ENCODE measurements at places on chromosomes 1 and 21.

DNA sequence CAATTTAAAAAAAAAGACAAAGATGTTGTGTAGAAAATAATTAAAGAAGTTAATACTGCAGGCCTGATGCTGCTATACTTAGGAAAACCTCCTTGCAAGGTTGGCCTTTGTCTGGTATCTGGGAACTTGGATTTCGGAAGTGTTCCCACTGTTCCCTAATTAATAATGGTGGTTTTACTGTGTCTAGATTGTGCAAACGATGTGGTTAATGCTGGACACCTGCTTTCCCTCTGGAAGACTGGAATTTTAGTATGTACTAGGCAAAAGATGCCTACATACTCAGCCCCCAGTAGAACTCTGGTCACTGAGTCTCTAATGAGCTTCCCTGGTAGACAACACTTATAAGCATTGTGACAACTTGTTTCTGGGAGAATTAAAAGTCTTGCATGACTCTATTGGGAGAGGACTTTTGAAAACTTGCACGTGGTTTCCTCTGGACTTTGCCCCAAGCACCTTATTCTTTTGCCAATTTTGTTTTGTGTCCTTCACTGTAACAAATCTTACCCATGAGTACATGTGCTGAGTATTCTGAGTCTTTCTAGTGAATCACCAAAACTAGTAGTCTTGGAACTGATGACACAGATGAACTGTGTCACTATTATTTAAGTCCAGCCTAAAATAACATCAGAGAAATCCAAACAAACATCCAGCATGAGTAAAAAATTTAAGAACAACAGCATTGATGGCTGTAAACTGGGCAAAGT lies 40.4 kb downstream of the LIN9 start:
- no peak for ATAC-seq

DNA sequence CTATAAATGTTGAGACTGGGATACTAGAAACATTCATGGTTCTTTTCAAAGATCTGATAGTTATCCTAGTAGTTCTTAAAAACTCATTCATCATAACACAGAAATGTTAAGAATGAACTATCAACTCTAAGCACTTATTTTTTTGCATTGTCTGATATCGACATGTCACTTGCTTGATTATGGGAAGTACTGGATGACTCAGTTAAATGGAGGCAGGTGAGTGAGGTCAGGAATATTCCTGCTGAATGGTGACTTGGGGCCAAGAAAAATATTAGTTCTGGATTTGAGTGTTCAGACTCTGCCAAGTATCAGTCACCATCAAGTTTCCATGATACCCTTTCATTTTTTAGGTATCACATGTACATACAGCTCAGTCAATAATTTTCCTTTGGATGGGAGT lies 63.6 kb downstream of the NEK7 start:
- ATAC-seq: peak; percentile 38

GRCh38 chr1:92476071-92476631 lies 10.6 kb downstream of the GFI1 start:
- no peak for ATAC-seq

- no peak for ATAC-seq
These were observed 53.1 kb downstream of the DOP1B start for GRCh38 chr21:36209626-36210171.

DNA sequence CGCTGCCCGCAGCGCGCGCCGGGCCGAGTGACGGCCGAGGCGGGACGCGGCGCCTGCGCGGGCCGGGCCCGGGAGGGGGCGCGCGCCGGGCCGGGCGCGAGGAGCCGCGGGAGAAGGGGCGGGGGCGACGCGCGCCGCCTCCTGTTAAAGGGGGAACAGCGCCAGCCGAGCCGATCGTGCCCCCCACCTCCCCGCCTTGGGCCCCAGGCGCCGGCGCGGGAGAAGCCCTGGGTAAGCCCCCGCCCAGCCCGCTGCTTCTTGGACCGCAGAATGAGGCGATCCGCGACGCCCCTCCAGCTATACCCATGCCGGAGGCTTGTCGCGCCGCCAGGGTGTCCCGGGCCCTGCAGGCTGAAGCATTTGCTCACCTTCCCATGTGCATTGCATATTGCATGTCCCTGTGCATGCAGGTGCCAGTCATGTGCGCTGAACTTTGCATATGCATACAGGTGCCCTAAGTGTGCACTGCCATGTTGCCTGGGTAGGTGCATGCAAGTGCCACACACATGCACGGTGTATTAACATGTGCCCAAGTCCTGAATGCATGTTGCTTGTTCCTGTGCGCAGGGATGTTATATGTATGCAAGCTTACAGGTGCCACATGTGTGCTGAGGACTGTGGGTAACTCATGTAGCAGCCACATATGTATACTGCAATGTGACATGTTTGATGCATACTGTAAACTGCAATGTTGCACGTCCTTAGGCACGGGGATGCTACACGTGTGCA lies at the start of gene ADGRB2:
Gene ADGRB2, minus strand, starts transcription at position 29 of the 729 bp plus-strand sequence. CDS start 7,119 bp downstream, outside the sequence.
- no peak for ATAC-seq

DNA sequence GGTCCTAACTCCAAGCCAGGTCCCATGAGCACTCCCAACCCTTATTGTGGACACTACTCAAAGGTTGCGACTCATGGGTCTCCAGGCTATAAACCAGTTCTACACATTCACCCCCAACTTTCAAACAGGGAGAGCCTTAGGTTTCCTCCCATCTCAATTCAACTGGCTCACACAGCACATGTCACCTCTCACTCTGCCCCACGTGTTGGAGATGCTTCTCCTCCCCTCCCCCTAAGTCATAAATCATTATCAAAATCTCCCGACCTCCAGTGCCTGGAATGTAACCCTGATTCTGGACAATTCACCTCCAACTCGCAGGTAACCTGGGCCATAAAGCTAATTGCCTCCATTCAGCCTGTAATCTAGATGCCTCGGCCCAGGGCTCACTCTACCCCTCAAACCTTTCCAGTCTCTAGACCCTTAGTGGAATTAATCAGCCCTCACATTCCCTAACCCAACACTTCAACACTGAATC lies 595 bp downstream of the AK2 start:
- peak; percentile 0 for ATAC-seq

- no peak for ATAC-seq
These were observed 213.6 kb upstream of the ESRRG start for GRCh38 chr1:216936779-216937178.

GRCh38 chr21:36134803-36135390 lies at the start of gene CBR3:
Gene CBR3 (plus strand): TSS chr21:36135079. CDS start chr21:36135193, 114 bp downstream.
- ATAC-seq: peak; percentile 66

DNA sequence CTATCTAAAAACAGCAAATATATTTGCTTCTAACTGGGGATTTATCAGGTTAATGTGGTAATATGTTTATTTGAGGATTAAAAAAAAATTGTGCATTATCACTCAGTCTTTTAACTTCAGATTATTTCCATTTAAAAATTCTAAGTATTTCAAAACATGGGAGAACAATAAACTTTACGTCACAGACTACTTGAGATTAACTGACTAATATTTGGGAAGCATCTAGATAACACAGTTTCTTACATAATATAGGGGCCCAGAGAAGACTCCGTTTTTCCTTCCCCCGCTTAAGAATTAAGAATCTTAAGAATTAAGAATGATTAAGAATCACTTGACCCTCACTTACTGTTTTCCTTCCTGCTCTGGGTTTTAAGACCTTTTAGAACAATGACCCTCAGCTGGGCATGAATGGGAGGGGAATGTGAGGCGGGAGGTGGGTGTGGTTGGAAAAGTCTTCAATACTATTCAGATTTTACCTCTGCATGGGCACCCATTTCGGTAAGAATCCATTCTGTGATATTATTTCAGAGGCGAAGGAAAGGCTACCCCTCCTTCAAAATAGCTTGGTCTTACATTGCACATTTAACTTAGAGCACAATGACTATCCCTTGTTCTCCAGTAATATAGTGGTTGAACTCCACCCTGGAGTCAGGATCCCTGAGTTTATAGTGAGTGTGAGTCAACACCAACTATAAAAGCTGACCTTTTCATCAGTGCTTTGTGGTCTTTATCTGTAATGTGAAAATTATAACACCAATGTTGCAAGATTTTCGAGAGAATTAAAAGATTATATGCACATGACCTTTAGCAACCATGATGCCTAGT lies 821.3 kb downstream of the USP25 start:
- ATAC-seq: no peak

GRCh38 chr1:196723325-196724185 lies 51.1 kb upstream of the CFHR3 start:
- peak; percentile 70 for ATAC-seq

DNA sequence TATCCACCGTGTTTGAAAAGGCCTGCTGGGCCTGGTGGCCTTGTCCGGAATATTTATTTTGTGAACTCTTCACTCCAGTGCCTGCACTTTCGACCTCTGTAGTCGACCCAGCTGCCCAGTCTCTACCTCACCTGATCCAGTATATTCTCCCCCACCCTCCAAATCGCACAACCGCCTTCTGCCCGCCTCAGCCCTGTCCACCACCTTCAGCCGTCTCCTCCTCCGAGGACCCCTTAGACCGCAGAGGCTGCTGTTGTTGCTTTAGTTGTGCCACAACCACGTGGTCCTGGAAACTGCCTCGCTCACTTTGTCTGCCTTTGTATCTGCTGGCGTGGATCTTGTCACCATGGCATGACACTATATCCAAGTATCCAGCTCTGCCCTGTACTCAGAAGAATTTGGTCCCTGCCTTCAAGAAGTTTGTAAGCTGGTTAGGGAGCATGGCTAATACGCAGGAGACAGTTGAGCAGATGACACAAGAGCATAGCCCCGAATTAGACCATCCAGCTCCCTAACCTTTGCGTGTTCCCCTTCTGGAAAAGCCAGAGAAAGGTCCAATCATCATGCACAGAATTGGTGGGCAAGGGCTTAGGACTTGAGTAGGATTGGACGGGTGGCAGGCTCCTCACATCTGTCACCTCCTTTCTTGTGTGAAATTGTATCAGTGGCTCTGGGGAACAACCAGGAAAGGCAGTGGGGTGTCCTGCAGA lies 1.5 kb downstream of the PHGDH start:
- ATAC-seq: no peak

All from activated T-helper 17 cell treated with anti-CD3 and anti-CD28 coated beads, Interleukin-2, amount 50 U/mL, for 72 hours (primary cell).